ENCODE measurements at places on chromosomes 12 and 14. TPM values are rescaled to one million over a fixed set of nuclear protein-coding genes. Genes with fewer than 3 reads are reported as not detected.

DNA sequence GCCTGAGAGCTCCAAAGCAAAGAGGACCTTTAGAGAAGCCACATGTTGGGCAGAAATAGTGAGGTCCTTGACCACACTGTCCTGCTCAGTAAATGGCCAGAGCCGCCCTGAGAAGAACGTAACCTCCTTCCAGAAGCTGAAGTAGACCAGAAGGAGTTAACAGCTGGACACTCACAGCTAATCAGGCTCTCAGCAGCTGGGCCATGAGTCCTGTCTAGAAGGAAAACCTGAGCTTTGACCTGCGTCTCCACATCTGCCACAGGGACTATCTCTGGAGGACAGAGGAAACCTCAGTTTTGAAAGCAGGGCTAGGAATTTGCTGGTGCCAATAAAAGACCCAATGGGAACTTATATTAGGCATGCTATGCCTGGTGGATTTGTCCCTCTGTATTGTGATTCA lies 12.3 kb upstream of the DHRS4 start:
- no peak for DNase-seq

DNA sequence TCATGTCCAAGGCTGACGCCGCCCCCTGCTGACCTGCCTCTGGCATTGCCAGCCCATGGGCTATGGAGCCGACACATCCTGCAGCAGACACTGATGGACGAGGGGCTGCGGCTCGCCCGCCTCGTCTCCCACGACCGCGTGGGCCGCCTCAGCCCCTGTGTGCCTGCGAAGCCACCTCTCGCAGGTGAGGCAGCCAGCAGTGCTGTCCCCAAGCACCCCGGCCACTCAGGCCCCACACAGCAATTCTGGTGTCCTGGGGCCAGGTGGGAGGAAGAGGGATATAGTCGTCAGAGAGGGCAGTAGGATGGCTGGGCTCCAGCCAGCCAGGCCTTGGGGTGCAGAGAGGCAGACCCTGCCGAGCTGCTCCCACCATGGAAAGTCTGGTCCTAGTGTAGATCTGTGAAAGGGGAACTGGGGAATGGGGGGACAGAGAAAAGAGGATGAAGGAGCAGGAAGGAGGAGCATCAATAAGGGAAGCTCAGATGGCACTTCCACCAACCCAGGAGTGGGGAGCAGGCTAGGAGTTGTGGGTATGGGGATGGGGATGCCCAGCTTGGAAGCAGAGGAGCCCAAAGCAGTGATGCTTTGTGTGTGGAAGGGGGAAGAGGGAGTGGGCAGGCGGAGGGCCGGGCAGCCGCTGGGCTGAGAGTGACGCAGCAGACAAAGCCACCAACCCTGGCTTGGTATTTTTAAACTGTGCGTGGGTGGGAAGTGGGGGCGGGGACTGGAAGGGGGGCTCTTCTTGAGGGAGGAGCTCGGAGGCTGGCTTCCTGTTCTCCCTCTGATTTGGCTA lies 4.7 kb downstream of the NAB2 start:
- no peak for DNase-seq

DNA sequence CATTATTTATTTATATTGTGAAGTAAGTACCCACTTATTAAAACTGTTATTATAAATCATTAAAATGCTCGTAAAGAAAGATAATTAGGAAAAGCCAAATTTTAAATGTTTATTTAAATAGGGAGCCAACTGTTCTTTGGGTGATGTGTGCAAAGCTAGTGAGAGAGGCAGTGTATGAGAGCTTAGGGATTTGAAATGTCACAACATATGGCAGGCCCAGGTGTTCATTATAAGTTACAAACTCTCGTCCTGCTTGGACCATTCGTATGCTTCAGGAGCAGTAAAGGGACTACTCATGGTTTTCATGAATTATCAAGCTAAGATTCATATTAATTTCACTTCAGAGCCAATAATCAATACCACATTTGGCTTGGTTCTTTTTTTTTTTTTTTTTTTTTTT lies 154.5 kb downstream of the TGFB3 start:
- no peak for DNase-seq

HPD gene
- 3.5 TPM for polyA plus RNA-seq

DPY19L2 gene
- polyA plus RNA-seq, result 54.6 TPM

NELL2 gene
- polyA plus RNA-seq, result 19.7 TPM
